ENCODE measurements at places on chromosomes 7 and 10.

DNA sequence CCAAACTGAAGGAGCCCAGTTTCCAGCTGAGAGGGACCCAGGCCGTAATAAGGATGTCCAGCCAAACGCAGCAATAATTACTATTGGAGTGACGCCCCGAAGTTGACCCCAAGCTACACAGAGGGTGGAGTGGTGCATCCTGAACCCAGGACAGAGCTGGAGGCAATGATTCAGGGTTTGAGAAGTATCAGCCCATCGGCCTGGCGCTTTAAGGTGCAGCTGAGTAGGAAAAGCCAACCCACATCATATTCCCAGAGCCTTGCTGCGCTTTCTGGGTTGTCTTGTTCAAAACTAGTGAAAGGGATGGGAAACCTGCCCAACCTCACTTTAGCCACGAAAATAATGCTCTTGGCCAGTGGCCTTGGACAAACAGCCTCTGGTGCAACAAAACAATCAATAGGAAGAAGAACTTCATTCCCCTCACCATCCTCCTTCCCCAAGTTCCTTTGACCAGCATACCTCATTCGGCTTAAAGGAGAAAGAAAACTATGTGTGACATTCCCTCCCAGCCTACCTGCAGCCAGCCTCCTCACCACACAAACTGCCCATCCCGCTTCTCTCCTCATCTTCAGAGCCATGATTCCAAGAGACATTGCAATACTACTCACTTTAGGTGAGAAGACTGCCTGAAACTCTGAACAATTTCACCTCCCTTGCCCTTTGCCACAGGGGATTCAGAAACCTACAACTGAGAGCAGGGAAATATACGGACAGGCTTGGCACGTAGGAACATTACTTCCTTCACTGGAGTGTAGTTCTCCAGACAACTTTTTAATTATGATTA, 217.2 kb upstream of the MKLN1 start:
- DNase-seq: peak; percentile 33

DNA sequence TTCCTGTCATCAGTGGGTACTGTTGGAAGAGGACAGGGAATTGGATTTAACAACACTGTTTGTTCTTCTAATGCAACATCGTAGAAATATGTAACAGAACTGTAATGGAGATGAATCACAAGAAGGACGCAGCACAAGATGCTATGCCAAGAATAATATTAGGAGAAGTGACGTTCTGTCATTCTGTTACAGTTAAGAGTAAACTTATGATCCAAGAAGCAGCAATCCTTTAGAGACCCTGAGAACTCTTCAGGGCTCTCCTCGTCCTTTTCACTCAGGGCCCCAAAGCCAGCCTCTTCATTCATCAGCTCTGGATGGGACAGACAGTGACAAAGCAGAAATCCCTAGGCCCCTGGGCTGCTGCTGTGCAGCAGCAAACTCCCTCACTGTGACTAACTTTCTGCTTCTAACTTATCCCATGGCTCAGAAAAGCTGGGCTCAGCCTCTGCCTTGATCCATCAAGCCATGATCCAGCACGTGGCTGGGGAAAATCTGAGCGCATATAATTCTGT, 8.7 kb upstream of the IL6 start:
- DNase-seq: peak; percentile 87

DNA sequence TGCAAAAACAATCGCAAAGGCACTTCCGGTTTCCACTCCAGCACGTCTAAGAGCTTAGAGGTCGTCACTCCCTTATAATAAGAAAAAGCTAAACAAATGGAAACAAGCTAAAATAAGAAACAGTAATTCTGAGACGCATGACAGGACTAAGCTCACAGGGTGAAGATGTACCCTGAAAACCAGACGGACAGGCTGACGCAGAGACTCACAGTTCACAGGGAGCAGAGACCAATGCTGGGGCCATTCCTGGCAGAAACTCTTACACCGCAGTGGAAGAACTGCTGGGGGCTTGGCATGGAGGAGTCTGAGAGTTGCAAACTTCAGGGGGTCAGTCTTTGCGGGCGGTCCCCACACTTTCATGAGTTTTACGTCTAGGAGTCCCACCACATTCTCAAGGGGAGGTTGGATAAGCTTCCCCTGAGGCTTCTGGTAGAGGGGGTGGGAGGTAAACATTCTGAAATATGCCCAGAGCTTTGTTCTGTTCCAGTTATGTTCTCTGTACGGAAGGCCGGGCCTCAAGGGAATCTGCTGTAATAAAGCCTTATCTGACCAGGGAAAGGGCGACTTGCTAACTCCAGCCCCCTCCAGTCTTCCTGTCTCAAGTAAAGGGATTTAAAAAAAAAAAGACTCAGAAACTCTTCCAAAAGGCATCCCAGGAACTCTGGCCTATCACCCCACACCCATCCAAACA, 47.8 kb downstream of the BRI3 start:
- peak; percentile 47 for DNase-seq

- DNase-seq: no peak
These were observed 59.9 kb upstream of the SKAP2 start for GRCh38 chr7:26924149-26924767.

- DNase-seq: no peak
These were observed 27.9 kb upstream of the AOAH start for GRCh38 chr7:36752026-36752711.

DNA sequence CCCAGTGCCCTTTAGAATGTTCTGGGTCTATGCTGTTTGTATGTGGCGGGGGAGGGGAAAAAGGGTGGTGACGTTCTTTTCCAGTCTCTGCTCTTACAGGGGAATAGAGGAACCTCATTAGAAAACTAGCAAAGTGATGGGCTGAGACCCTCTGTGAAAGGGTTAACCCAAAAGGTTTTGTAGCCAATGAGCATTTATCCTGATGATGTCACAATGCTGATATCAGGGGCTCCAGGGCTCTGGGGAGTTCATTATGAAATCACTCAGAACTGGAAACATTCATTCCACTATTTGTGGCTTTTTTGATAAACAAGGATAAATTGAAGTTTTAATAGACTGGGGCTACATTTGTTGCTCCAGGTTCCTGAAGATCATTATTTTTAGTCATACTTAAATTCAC, 71.7 kb downstream of the ARID5B start:
- peak; percentile 42 for DNase-seq

GRCh38 chr10:96306516-96306915, 2.3 kb downstream of the DNTT start:
- no peak for DNase-seq

- no peak for DNase-seq
These were observed 150.3 kb upstream of the PHYHIPL start for GRCh38 chr10:59025981-59026765.

DNA sequence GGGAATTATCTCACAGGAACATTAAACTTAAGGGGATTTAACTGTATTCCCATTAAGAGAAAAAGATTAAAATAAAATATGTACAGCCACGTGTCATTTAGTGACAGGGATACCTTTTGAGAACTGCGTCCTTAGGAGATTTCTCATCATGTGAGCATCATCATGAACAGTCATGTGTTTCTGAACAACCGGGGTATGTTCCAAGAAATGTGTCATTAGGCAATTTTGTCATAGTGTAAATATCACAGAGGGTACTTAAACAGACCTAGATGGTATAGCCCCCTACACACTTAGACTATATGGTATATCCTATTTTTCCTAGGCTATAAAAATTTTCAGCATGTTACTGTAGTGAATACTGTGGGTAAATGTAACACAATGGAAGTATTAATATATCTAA, 840.3 kb downstream of the CNTNAP2 start:
- peak; percentile 39 for DNase-seq

DNA sequence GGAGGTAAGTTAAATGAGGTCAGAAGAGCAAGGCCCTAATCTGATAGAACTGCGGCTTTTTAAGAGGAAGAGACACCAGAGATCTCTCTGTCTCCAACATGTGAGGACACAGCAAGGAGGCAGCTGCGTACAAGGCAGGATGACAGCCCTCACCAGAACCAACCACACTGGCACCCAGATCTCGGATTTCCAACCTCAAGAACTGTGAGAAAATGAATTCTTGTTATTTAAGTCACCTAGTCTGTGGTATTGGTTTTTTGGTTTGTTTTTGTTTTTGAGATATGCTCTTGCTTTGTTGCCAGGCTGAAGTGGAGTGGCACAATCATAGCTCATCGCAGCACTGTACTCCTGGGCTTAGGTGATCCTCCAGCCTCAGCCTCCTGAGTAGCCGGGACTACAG, 127.2 kb downstream of the DLG5 start:
- no peak for DNase-seq

- peak; percentile 48 for DNase-seq
These were observed 200.9 kb downstream of the MBL2 start for GRCh38 chr10:52571516-52572182.

DNA sequence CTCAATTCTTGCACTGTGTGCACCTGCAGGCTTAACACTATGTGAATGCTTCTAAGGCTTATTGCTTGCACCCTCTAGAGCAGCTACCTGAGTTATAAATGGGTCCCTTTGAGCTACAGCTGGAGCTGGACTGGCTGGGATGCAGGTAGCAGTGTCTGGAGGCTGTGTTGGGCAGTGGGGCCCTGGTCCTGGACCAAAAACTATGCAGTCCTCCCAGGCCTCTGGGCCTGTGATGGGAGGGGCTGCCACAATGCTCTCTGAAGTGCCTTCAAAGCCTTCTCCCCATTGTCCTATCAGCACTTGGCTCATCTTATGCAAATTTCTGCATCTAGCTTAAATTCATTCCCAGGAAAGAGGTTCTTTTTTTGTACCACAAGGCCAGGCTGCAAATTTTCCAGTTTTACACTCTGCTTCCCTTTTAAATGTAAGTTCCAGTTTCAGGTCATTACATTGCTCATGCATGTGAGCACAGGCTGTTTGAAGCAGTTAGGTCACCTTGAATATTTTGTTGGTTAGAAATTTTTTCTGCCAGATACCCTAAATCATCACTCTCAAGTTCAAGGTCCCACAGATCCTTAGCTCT, 26.0 kb downstream of the KBTBD2 start:
- no peak for DNase-seq

- DNase-seq: no peak
These were observed 6.7 kb upstream of the OAT start for GRCh38 chr10:124425227-124425962.

- no peak for DNase-seq
These were observed 629.6 kb upstream of the DPP6 start for GRCh38 chr7:153422291-153423209.

GRCh38 chr7:144656965-144657517, 178.8 kb downstream of the TPK1 start:
- no peak for DNase-seq

- DNase-seq: no peak
These were observed 8.3 kb downstream of the CAMK1D start for GRCh38 chr10:12357525-12358151.

- DNase-seq: peak; percentile 100
These were observed 11.7 kb downstream of the CPA5 start for GRCh38 chr7:130356121-130356875.

- peak; percentile 29 for DNase-seq
These were observed 10.2 kb downstream of the MYL10 start for GRCh38 chr7:101618916-101619315.

DNA sequence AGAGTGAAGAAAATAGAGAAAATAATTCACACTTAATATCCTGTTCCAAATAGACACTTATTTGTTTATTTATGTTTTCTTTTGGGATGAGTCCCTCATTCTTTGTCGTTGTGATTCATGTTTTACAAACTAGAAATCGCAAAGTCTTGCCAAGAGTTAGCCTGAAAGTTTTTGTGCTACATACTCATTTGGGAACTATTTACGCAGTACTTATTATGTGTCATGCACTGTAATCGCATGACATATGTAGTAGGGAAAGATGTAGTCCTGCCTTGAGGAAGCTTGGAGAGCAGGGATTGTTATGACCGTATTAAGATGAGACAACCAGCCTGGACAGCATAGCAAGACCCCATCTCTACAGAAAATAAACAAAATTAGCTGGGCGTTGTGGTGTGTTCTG, 189.3 kb downstream of the ABCA13 start:
- DNase-seq: no peak

DNA sequence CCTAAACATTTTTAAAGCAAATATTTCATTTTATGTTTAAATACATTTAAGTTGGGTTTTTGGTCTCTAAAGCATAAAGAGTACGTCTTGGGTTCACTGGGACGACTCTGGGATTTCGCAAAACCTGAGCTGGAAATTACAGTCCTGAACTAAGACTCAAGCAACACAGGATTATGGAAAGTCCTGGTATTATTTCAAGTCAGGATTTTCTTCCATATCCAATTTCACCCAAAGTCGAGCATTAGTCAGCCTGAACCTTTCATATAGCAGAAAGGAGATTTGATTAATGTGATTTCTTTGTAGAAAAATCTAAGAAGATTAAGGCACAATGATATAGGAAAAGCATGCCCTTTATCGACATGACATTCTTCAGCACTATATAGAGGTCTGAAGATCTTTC, 100.0 kb downstream of the MTERF1 start:
- no peak for DNase-seq

GRCh38 chr10:111175787-111176186, 99.0 kb downstream of the ADRA2A start:
- DNase-seq: no peak

DNA sequence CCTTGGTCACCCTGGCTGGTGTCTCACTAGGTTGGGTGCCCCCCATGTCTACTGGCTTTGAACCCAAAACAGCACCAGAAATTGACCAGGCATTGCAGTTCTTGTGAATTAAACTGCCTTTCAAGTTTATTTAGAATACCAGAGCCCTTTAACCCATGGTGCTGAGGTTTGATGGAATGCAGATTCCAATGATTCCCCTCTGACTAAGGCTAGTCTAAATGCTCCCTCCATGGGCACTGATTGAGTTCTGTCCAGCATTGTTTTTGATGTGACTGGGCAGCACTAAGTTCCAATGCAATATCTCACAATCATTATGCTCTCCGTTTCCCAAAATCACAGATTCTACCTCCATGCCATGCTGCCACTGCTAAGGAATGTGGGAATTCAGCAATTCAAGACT, 1047.4 kb upstream of the LRRN3 start:
- no peak for DNase-seq

- DNase-seq: peak; percentile 69
These were observed 199.2 kb downstream of the IMMP2L start for GRCh38 chr7:111363099-111363498.

- DNase-seq: no peak
These were observed 106.9 kb upstream of the BET1 start for GRCh38 chr7:94111009-94111408.

- DNase-seq: no peak
These were observed 2.6 kb downstream of the FAM241B start for GRCh38 chr10:69632516-69633199.

All from fibroblast of skin of right quadriceps (primary cell).